ENCODE measurements at places on chromosomes 3 and 15.

GRCh38 chr15:70439304-70439877 lies 324.0 kb downstream of the UACA start:
- DNase-seq = no peak

DNA sequence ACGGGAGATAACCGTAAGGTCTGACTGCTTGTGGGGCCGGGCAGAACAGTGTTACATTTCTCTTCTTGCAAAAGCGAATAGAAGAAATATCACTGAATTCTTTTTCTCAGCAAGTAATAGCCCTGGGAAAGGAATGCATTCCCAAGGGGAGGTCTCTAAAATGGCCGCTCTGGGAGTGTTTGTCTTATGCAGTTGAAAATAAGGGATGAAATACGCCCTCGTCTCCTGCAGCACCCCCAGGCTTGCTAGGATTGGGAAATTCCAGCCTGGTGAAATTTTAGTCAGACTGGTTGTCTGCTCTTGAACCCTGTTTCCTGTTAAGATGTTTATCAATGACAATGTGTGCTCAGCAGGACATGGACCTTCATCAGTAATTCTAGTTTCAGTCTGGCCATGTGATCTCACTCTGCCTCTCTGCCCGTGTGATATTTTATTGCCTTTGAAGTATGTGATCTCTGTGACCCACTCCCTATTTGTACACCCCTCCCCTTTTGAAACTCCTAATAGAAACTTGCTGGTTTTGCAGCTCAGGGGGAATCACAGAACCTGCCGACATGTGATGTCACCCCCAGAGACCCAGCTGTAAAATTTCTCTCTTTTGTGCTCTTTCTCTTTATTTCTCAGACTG lies 715.6 kb downstream of the ROBO1 start:
- no peak for DNase-seq

DNA sequence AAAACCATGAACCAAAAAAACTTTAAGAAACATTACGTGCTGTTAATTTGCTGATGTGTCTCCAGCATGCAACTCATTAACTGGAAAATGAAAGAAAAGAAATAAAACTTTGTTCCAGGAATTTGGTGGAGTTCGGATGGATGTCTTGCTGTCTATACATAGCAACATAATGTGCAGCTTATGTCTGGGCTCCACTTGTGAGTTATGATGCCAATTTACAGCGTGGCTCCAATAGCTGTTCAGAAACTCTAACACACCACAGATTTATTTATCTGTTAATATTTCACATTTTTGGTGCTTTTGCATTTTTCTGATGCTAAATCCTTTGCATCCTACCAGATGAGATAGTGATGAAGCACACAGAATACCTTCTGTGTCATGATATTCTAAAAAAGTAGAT lies 45.1 kb downstream of the MAP4 start:
- no peak for DNase-seq

- no peak for DNase-seq
These were observed 315.9 kb upstream of the TBL1XR1 start for GRCh38 chr3:177512945-177513814.

- no peak for DNase-seq
These were observed 862.8 kb downstream of the ROBO2 start for GRCh38 chr3:77902675-77903074.

DNA sequence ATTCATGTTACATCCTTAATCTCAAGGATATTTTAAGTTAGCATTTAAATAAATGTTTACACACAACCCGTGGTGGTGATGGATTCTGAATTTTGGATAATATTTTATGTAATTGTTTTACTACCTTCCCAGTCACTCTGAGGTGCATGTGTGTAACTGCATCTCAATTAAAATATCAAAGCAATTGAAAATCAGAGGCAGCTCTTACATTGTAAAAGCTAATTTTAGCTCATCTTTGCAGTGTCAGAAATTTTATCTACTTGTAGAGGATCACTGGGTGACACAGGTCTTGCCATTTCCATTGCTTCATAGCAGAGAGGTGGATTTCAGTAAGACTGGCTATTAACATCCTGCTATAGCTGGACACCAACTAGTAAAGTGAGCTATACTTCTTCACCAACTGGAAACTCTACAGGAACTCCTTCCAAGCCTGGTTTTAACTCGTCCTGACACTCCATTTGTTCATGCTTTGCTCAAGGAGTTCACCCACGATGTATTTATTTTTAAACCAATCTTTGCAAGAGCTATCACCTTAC lies 19.6 kb upstream of the MITF start:
- DNase-seq = no peak

DNA sequence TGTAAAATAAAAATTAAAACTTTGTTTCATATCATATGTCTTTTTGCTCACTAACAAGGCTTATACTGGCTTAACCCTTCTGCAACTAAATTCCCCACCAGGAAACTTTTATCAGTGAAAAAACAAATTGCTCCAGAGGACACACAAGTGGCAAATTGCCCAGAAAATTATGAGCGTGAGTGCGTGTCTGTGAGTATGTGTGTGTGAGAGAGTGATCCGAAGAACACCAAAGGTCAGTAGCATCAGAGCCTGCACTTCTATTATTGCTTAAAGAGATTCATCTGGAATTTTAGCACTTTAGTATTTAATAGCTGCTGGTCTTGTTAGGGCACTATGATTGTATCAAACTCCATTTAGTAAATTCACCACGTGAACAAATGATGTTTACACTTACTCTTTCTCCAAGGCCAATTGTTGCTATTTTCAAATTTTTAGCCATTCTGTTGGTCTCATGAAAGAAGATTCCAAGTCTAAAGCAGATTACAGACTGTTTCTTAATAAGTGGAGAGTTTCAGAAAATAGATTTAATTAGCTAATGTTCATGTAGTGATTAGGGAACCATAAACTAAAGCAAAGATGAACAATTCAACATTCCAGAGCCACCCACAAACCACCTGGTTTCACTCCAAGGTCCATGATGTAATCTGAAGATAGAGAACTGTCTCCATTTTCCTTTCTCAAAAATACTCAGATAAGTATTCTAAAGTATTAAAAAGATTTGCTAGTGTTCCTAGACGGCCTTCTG lies 91.1 kb upstream of the IL12A start:
- no peak for DNase-seq

GRCh38 chr3:13546667-13547171 lies 2.2 kb upstream of the FBLN2 start:
- DNase-seq = no peak

GRCh38 chr3:71436337-71436736 lies 147.2 kb downstream of the FOXP1 start:
- no peak for DNase-seq

DNA sequence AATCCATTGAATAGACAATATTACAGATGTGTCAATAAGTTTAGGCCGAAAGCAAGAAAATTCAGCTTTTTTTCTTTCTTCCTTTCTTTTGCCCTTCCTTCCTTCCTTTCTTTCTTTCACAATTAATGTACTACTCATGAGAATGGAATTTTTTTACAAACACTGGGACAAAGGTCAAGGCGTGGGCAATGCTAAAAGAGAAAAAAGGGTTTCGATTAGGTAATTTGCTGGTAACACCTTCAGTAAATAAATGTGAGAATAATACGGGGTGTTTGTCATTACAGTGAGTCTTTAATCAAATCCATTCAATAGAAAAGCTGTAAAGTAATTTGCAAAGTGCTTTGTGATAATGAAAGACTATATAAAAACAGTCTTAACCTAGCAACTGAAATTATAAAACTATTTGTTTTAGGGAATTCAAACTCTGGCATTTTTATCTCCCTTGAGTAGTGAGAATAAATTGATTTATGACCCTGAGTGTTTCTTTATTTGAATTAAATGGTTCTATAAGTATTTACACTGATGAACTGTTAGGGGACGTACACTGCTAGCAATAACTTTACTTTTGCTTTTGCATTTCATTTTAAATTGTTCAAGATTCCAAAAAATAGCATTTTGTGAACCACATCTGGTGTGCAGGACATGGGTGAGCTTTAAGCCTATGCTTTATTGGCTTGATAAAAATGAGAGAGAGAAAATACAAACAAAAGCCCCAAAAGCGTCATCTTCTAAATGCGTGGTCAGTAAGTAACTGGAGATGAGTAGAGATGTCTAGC lies 104.2 kb upstream of the THRB start:
- DNase-seq = peak; percentile 9

DNA sequence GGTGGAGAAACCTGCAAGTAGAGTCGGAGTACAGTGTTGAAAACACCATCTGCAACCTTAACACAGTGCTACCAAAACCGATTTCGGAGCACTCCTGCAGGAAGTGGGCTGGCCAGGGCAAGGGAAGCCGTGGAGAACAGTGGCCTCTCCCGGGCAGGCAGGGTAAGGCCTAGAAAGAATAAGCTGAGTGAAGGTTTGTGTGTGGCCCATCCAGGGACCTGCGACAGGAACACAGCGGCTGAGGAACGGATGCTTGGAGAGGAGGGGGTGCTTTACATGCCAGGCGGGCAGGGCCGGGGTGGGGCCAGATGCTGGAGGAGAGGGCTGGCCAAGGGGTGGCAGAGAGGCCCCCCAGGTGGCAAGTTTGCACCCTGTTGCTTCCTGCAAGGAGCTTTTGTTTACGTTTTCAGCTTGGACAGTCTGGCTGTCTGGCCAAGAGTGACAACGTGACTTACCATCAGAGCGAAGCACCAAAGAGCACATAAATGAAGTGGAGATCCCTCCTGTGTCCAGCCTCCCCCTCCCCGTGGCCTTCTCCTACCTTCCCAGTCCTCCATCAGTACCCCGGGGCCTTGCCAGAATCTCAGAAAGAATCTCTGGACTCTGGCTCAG lies 156.5 kb downstream of the PGPEP1L start:
- DNase-seq = peak; percentile 60

Data from NCI-H146 (cell line).